ENCODE measurements at places on chromosomes 1 and 21. TPM values are rescaled to one million over a fixed set of nuclear protein-coding genes. Genes with fewer than 3 reads are reported as not detected.

KCNE1 gene
- total RNA-seq, result 0.29 TPM

RPTN gene
- total RNA-seq, result 0.36 TPM

RNU1-3 gene
- total RNA-seq, result under 0.01 TPM

PKNOX1 gene
- 11.9 TPM for total RNA-seq

SRSF10 gene
- 80.7 TPM for total RNA-seq

BACE2 gene
- 85.2 TPM for total RNA-seq

GSTM5 gene
- 2.1 TPM for total RNA-seq

ITLN1 gene
- total RNA-seq, result not detected

SPRR2A gene
- not detected for total RNA-seq

TMEM82 gene
- not detected for total RNA-seq

LHX8 gene
- not detected for total RNA-seq

CFHR1 gene
- not detected for total RNA-seq

VASH2 gene
- 2.1 TPM for total RNA-seq

OVAAL gene
- total RNA-seq, result not detected

EVA1C gene
- 5.0 TPM for total RNA-seq

MIER1 gene
- 53.2 TPM for total RNA-seq

PEAR1 gene
- total RNA-seq, result 17.0 TPM

CYYR1 gene
- under 0.01 TPM for total RNA-seq

CTTNBP2NL gene
- total RNA-seq, result 32.2 TPM

PHLDA3 gene
- 116 TPM for total RNA-seq

TTC34 gene
- 0.29 TPM for total RNA-seq

MYBPH gene
- 0.29 TPM for total RNA-seq

DSCAM gene
- total RNA-seq, result not detected

PRR9 gene
- total RNA-seq, result not detected

Data from osteoblast (primary cell).